ENCODE measurements at places on chromosomes 4 and X.

- no peak for DNase-seq
Measured at GRCh38 chr4:150070464-150071170, 7.6 kb upstream of the DCLK2 start.

GRCh38 chr4:110032603-110033002, 119.9 kb downstream of the EGF start:
- DNase-seq, result no peak

DNA sequence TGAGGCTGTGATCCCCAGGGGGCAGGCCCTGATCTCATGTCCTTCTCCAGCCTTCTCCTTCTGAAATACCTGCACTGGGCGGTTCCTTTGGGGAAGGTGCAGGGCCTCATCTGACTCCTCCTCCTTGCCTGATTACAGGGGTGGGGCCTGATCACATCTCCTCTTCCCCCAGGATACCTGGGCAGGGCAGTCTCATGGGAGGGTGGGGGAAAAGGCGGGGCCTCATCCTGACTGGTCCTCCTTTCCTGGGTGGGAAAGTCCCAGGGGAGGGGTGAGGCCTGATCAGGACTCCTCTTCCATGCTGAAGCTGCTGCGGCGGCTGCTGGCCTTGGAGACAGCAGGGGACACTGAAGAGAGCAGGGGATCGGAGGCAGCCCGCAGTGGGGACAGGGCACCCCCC, 13.3 kb downstream of the TFE3 start:
- DNase-seq, result no peak

DNA sequence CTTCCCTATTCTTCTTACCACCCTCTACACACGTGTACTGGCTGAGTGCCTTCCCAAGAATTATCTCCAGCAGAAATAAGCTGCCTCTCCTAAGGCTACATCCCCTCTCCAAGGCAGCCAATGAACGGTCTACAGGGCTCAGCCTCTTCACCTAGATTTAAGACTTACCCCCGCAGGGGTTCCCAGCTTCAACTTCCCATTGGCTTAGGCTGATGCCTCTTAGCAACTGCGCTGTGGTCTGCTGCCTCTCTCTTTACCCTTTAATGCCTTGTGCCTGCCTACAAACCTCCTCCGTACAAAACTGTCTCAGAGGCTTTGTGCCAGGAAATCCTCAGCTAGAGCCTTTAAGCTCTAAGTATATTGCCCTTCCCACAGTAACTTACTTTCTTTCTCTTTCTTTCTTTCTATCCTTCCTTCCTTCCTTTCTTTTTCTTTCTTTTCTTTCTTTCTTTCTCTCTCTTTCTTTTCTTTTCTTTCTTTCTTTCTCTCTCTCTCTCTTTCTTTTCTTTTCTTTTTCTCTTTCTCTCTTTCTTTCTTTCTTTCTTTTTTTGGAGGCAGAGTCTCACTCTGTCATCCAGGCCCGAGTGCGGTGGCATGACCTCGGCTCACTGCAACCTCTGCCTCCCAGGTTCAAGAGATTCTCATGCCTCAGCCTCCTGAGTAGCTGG, 15.1 kb upstream of the PIGA start:
- DNase-seq, result no peak
